ENCODE measurements at places on chromosomes 4 and X. TPM values are rescaled to one million over a fixed set of nuclear protein-coding genes. Genes with fewer than 3 reads are reported as not detected.

GRCh38 chr4:93540562-93540961 is 288.0 kb upstream of the ATOH1 start:
- DNase-seq: no peak
- no peaks in the 10 kb centered on the region for H3K4me1 ChIP-seq
- H3K4me3 ChIP-seq: no peak overlapping the region
- no peaks in the 10 kb centered on the region for H3K36me3 ChIP-seq
- H3K27me3 ChIP-seq: no peaks in the 10 kb centered on the region

- H3K36me3 ChIP-seq: no peaks in the 10 kb centered on the region
- no peak overlapping the region for H3K27ac ChIP-seq
- H3K27me3 ChIP-seq: no peaks in the 10 kb centered on the region
Measured at GRCh38 chr4:142550965-142551364, 295.1 kb downstream of the INPP4B start.

- no peak for DNase-seq
- H3K4me1 ChIP-seq: no peaks in the 10 kb centered on the region
- no peak overlapping the region for H3K4me3 ChIP-seq
- H3K36me3 ChIP-seq: no peaks in the 10 kb centered on the region
- H3K27ac ChIP-seq: no peak overlapping the region
Measured at GRCh38 chrX:134423606-134424005, 36.4 kb upstream of the HPRT1 start.

DNA sequence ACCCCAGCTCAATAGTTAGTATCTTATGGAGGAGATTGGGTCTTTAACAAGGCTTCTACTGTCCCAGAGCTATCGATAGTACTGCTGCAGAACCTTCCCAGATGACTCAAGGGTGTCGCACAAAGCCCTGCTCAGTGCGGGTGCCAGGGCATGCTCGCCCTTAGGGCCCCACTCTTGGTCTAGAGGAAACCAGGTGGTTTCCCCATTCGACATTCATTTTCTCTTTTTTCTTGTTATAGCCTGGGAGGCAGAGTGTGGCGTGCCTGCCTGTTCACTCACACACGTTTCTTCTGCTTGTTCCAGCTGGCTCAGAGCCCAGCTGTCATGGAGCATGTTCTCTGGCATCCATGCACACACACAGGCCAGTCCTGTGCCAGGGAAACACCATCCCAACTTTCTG is 144.5 kb downstream of the SMIM20 start:
- no peaks in the 10 kb centered on the region for H3K27me3 ChIP-seq
- H3K36me3 ChIP-seq: no peaks in the 10 kb centered on the region
- peak; percentile 81 for DNase-seq
- H3K27ac ChIP-seq: no peak overlapping the region

- no peak overlapping the region for H3K27ac ChIP-seq
- H3K4me1 ChIP-seq: no peaks in the 10 kb centered on the region
- H3K4me3 ChIP-seq: no peak overlapping the region
Measured at GRCh38 chr4:155005395-155006090, 202.9 kb upstream of the NPY2R start.

GRCh38 chr4:110250023-110250387 is 51.6 kb upstream of the ELOVL6 start:
- H3K27ac ChIP-seq: no peak overlapping the region
- H3K4me3 ChIP-seq: no peak overlapping the region
- H3K36me3 ChIP-seq: no peaks in the 10 kb centered on the region
- H3K4me1 ChIP-seq: no peaks in the 10 kb centered on the region
- no peaks in the 10 kb centered on the region for H3K27me3 ChIP-seq
- no peak for DNase-seq

- no peak overlapping the region for H3K27ac ChIP-seq
- DNase-seq: no peak
- H3K27me3 ChIP-seq: no peaks in the 10 kb centered on the region
- no peak overlapping the region for H3K4me3 ChIP-seq
Measured at GRCh38 chrX:16653424-16653823, 3.5 kb downstream of the S100G start.

GRCh38 chr4:183993676-183994075 is 88.6 kb downstream of the STOX2 start:
- H3K36me3 ChIP-seq: no peaks in the 10 kb centered on the region
- no peak overlapping the region for H3K4me3 ChIP-seq
- H3K27ac ChIP-seq: no peak overlapping the region
- no peaks in the 10 kb centered on the region for H3K27me3 ChIP-seq
- no peak for DNase-seq

DNA sequence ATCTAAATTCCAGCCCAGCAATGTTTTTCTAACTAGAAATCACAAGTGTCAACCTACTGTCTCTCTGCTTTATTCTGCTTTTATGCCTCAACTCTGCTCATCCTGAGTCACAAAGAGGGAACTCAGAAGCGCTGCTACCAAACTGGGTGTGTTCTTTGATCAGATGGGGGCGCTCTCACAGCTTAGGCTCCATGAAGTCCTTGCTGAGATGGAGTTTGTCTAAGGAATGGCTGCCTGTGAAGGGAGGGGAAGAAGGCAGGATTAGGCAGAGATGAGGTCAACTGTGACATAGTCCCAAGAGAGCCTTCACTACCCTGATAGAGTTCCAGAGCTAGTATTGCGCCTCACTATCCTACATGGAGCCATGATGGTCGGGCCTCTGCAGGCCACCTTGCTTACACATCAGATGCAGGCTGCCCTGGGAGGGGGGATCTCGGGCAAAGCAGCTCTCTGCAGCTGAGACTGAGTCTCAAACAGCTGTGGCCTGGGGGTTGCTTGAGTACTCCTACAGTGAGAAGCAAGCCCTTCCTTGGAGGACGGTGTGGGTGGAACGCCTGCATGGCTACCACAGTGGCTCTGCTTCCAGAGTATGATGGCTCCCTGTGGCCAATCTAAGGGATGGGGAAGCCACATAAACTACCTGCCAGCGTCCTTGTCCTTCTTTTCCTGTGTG is 219.9 kb downstream of the CCNG2 start:
- no peak for DNase-seq
- no peak overlapping the region for H3K27ac ChIP-seq
- no peaks in the 10 kb centered on the region for H3K27me3 ChIP-seq
- H3K4me3 ChIP-seq: no peak overlapping the region
- no peaks in the 10 kb centered on the region for H3K36me3 ChIP-seq
- no peaks in the 10 kb centered on the region for H3K4me1 ChIP-seq

GRCh38 chr4:13590766-13591165 is 36.8 kb downstream of the BOD1L1 start:
- no peak for DNase-seq
- peaks cover 100% of the 10 kb centered on the region for H3K36me3 ChIP-seq
- H3K4me3 ChIP-seq: no peak overlapping the region
- no peaks in the 10 kb centered on the region for H3K4me1 ChIP-seq

The CDKL5 gene
- total RNA-seq: 9.7 TPM

The GPC4 gene
- 32.1 TPM for total RNA-seq
